ENCODE measurements at places on chromosomes 3 and 15.

DNA sequence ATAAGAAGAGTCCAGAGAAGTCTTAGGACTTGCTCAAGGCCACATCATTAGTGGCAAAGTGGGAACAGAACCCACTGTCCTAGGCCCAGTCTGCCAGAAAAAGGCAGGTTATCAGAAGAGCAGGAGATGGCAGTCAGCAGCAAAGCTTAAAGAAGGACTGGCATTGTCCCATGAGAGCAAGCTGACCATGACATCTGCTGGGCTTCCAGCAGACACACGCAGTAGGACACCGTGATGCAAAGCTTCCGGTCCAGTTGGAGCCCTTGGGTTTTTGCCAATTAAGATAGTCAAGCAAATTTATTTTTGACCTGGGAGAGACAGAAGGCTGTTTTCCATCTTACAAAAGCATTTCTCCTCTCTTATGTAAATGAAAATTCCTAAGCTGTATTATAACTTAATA, 42.1 kb downstream of the ZBTB38 start:
- no peak for DNase-seq

DNA sequence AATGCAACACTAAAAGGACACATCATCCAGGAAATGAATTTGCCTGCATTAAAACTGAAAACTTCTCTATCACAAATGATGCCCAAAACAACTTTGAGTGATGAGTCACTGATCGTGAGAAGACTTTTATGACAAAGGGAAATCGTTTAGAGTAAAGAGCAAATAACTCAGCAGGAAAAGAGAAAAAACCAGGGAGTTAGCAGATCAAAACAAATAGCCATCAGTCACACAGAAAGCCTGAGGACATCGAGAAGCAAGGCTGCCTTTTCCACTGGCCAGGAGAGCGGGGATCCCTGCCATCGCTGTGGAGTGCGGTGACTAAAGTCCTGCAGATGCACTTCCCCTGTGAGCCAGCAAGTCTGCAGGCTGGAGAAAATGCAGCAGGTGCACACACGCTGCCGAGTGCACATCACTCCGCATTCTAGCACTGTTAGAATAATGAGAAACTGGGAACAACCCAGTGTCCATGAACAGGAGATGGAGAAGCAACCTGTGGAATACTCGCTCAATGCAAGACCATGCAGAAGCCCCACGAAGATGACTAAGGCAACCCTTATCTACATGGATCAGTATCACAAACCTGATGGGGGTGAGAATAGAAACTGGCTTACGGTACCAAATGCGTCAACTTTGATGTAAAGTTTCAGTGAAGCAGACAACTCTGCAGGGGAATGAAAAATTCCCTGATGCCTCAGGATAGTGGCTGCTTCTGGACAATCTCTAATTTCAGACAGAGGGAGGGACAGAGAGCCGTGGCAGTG, 86.4 kb downstream of the NSMCE3 start:
- DNase-seq: no peak

DNA sequence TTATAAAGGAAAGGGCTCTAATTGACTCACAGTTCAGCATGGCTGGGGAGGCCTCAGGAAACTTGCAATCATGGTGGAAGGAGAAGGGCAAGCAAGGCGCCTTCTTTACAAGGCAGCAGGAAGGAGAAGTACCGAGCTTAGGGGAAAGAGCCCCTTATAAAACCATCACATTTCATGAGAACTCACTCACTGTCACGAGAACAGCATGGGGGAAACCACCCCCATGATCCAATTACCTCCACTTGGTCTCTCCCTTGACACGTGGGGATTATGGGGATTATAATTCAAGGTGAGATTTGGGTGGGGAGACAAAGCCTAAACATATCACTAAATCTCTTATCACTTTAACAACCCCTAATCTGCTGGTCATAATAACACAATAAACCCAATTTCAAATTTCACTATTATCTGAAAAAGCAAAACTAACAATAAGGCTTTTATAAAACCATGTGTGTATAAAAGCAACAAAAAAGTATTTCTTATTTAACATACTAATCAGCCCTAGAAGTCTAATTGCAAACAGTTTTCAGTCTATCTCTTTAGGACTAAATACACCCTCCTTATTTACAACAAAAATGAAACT, 43.2 kb downstream of the SCAPER start:
- no peak for DNase-seq

- DNase-seq: no peak
Observed at GRCh38 chr15:49645941-49646340, 25.1 kb downstream of the DTWD1 start.

DNA sequence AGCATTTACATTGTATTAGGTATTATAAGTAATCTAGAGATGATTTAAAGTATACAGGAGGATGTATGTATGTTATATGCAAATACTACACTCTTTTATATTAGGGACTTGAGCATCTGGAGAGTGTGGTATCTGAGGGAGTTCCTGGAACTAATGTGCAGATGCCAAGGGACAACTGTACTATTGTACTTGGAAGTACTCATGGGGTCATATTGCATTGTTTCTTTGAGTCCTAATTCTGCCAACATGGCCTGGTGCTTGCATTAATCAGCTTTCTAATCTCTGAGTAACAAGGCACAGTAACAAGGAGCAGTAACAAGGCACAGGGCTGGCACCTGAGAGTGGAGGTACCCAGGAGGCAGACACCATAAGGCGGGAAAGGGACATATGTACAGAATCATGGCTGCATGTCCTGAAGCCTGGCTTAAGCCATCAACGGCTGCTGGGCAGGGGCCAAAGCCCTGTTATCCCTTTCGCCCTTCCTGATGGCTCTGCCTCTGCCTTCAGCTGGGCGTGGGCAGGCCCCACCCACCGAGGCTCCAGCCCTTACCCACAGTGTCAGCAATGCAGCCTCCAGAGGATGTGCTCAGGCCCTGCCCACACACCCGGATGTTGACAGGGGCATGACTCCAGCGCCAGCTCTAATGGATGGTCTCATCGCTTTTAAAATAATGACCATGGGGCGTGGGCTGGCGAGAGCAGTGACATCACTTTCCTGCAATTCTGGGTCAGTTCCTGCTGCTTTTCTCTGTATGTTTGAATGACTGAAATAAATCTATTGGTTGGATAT, 22.9 kb downstream of the CEMIP start:
- DNase-seq: no peak

GRCh38 chr3:126082362-126083137, 1.4 kb downstream of the SLC41A3 start:
- no peak for DNase-seq

DNA sequence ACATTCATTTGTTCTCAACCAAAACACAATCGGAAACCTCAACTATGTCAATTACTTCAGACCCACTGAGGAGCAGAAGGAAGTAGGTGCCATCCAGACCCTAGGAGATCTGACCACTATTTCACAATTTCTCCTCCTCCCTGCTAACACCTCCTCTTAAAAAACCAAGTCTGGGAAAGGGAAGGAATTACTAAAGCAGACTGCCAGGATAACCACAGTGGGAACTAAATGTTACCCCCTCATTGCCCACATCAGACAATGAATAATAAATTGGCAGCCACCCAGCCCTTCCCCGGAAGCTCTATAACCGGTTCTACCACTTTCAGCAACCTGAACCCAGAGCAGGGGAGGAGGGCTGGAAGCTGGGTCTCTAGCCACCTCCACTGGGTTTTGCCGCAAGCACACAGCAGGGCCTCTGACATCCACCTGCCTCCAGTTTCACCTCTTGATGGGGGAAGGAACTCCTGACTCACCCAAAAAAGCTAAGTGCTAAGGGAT, 17.6 kb downstream of the C15orf62 start:
- no peak for DNase-seq
